ENCODE measurements at places on chromosomes 6 and 20.

DNA sequence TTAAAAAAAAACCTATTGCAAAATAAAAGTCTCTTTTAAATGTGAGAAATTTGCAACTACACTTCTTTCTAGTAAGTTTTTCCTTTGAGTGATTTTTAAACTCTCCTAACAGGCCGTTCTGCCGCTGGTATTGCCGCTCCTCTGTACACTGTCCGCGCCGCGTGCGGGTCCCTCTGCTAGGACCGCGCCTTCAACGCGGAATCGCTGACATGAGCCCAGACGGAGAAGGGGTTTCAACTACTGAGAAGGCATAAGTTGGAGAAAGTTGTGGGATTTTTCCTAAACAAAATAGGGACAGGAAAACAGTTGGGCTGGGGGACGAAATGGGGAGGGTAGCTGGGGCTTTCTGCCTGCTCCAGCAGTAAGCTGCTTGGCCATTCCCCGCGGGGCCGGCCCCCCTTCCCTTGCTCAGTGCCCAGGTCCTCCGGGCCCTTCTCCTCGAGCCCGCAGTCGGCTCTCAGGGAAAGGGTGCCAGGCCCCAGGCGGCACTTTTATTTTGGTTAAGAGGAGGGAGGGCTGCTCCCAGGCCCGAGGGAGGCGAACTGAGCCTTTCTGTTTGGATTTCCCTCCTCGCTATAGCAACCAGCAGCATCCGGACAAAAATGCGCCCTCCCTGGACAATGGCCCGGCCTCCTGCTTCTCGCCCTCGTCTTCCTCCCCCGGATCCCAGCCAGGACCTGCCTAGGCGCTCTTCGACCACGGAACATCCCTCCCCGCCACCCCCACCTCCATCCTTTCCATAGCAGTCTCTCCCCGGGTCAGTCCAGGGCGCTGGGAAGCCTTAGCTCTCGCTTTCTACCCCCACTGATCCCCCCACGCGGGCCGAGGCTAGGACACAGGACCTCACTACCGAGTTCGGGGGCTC, 6.8 kb upstream of the POU3F2 start:
- DNase-seq, result no peak

GRCh38 chr20:24913076-24913628, 35.9 kb upstream of the CST7 start:
- DNase-seq, result no peak

GRCh38 chr20:49865559-49865958, 49.8 kb downstream of the SPATA2 start:
- no peak for DNase-seq

DNA sequence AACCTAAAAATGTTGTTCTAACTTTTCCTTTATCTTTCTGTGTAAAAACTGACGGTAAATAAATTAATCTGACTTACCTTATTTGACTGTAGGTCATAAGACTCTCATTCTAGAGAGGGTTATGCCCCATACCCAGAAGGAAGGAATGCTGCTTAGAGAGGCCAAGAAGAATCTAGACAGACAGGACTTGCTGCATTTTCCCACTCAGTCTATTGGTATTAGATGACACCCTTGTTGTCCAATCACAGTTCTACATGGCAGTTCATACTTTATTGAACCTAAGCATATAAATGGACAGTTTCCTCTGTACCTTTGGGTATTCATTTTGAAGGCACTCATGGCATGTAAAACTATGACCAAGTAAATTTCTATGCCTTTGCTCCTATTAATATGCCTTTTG, 359.6 kb upstream of the ID4 start:
- DNase-seq, result no peak

GRCh38 chr6:130620338-130620781, 206.8 kb upstream of the SMLR1 start:
- no peak for DNase-seq

DNA sequence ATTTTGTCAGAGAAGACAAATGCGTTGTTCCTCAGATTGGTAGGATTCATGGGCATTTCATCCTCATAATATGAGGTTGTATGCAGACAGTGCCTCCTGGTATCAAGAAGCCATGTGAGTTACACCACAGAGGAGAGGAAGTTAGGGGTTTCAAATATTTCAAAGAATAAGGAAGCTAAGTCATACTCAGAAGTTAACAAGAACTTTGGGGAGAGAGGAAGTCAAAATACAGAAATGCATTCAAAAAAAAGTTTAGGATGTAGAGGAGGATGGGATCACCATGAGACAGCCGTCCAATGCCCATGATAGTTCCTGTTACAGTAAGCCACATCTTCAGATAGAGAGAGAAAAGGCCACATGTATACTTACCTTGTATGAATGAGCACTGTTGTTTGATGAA, 22.3 kb downstream of the HLA-DOB start:
- DNase-seq, result no peak

DNA sequence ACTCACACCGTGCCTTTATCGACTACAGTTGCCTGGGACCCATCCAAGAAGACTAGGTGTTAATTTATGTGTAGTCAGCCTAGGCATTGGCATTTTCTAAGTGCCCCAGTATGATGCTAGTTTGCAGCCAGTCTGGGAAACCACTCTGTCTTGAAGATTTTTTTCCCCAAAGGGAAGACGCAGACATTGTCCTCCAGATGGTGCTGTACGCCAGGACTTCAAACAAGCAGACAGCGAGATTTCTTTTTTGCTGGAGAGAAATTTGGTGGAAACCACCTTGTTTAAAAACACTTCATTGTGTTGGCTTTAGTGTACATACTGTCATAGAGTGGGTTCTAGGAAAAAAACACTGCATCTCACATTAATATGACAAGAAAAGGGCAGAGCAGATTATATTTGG, 30.0 kb downstream of the ALDH5A1 start:
- DNase-seq, result no peak

DNA sequence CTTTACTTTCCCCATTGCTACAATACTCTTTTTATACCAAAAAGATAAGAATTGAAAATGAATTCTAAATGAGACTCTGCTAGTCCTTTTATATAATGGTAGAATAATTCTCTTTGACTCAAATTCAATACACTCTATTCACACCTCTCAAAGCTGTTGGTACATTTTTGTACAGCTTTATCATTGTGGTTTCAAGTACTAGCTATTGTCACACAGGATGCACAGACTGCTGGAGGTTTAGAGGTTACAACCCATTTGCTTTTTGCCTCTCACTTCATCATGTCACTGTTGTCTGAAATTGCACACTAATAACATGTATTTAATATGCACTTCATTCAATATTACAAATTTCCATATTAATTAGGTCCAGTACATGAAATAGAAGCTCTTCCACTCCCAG, 442.2 kb upstream of the ARID1B start:
- DNase-seq, result no peak

GRCh38 chr20:56897318-56897957, 268.3 kb downstream of the TFAP2C start:
- no peak for DNase-seq

DNA sequence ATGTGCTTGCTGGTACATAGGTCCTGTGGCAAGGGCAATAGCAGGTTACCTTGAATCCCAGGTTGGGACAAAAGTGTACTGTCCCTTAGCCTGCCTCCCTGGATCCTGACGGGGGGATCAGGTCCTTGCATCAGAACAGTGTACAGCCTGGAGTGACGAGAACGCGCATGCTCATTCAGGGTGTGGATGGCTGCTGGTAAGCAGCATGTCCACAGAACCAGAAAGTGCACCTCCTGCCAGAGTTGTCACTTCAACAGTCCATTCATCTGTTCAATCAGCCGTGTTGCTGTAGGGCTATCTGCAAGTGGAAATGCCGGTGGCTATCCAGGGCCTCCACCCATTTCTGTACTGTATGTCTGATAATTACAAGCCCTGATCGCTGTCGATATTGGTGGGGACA, 236.3 kb upstream of the SOX4 start:
- DNase-seq, result no peak

GRCh38 chr20:48719598-48720255, 108.1 kb downstream of the PREX1 start:
- DNase-seq, result no peak

GRCh38 chr6:73286752-73287151, 23.8 kb upstream of the KHDC1 start:
- DNase-seq, result no peak

DNA sequence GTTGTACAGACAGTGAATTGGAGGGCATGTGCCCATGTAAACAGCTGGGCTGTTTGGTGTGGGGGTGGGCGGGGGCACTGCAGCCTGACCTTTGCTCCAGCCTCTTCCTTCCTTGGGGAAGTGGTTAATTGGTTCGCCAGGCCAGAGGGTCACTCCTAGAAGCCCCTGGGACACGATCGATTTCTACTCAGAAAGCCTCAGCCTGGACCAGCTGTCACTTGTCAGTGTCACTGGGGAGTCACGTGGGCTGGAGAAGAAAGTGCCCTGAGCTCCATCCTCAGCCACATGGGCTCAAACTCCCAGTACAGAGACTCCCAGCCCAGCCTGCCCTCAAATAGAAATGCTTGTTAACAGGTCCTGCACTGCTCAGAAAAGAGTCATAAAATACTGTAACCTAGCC, 423.8 kb upstream of the SULF2 start:
- DNase-seq, result no peak

Data from thoracic aorta (tissue), 2 donors.